NCI-H1694 (cell line): ENCODE measurements at places on chromosomes 5 and 9.
A peak's percentile ranks its signal among the peaks of the same experiment; 100 is the strongest.

DNA sequence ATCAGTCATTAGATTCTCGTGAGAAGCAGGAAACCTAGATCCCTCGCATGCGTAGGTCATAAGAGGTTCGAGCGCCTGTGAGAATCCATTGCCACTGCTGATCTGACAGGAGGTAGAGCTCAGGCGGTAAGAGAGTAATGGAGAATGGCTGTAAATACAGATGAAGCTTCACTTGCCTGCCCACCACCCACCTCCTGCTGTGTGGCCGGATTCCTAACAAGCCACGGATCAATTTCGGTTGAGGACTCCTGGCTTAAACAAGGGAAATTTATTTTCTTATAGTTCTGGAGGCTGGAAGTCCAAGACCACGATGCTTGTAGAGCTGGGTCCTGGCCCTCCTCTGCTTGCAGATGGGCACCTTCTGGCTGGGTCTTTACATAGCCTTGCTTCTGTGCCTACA, 200.4 kb downstream of the PCSK5 start:
- DNase-seq: no peak

DNA sequence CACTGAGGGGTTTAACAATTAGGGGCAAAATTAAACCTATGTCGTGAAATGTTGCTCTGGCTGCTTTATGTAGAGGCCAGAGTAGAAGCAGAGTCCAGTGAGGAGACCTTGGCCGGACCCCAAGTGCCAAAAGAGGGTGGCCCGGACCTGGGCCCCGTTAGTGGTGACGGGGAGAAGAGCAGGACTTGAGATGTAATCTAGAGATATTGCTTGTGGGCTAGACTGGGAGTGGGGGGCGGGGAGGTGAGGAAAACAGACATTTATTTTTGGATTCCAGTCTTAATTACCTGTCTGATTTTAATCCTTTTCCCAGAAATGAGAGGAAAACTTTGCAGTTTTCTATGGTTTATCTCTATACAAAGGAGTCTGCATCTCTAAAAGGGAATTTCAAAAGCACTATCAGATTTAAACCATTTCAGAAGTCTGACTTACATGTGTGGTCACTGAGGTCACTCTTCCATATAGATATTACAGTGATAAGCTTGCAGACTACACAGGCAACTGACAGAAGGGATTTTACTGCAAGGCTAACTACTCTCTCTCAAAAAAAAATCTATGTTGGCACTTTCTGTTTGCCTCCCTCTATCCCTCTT, 108.1 kb downstream of the MED27 start:
- no peak for DNase-seq

DNA sequence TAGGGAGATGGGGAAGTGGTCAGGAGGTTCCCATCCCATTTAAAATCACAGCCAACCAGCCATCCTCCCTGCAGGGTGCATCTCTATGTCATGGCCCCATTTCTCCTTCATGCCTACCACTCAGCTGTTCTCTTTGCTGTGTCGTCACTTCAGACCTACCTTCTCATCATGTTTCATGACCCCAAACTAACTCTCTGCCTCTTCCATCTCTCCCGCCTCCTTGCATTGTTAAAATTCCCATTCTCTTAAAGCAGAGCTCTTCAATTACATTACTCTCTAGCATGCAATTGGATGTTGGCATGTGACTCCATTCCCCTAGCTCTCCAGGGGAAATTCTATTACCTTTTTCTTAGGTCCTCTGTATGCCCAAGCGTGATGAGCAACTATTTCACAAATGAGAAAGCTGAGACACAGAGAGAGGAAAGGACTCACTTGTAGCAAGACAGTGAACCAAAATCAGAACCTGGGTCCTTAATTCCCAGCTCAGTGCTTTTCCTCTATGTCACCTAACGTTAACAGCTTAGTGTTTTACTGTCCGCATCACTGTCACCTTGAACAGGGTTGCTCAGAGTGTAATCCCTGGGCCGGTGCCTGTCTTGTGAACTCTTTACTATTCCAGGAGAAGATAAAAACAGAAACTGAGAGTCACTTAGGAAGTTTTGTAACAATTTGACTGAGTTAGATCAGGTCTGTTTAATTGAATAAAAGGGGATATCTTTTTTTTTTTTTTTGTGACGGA, 28.1 kb downstream of the PDE6A start:
- no peak for DNase-seq

DNA sequence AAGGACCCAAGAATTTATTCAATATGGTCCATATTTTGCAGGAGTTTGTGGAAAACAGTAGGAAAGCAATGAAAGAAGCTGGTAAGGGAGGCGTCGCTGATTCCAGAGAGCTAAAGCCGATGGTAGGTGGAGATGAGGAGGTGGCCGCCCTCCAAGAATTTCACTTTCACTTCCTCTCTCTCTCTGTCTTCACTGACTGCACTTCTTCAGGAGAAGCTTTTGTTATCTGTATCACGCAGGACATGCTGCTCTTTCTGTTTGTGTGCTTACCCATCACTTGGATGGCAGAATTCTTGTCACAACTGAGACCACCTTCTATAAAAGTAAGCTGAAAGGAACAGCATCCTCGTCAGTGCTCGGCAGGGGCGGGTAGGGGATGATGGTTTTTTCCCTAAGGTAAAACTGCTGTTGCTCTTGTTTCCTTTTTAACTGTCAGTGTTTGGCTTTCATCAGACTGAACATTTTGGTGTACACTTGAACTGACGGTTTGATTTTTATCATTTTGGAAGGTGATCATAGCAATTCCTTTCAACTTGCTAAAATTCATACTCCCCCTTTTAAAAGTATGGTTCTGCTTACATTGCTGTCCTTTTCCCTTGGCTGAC, 62.4 kb upstream of the FSD1L start:
- no peak for DNase-seq

DNA sequence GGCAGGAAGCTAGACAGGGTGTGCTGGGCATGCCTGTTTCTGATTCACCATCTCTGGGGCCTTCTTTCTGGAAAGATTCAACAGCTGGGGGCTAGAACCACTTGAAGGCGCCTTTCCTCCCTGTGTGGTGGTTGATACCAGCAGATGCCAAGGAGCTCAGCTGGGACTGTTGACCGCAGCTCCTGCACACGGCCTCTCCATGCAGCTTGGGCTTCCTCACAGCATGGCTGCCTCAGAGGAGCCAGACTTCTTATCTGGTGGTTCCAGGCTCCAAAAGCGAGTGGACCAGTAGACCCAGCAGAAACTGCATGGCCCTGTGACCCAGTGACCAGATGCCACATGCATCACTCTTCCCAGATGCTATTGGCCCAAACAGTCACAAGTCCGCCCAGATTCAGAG, 74.7 kb upstream of the COL5A1 start:
- DNase-seq: no peak

- DNase-seq: no peak
Observed at GRCh38 chr5:49953-50544, 41.9 kb upstream of the PLEKHG4B start.

DNA sequence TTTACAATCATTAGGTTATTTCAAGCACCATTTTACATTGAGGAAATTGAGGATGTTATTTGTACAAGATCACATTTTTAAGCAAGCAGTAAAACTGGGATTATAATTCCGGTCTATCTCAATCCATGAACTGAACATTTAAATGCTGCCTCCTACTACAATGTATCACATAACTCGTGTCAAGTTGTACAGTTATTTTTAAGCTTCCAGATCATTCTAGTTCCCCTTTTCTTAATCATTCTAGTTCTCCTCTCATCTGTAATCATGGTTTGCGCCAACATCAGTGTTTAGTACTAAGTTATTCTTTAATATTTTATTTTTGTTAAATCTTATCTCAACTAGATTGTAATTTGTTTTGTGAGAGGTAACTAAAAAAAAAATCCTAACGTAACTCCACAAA, 2.4 kb upstream of the UHRF2 start:
- DNase-seq: no peak

DNA sequence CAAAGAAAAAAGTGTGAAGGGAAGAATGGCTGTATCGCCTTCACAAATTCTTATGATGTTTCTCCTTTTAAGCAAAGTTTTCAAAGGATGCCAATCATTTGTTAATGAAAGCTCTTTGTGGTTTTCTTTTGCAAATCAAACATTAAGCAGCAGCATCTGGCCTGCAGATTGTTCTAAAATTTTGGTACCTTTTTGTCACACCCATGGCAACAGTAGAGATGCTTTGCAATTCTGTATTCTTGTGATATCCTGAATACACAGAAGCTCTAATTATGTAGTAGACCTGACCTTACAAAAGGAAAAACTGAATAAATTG, 79.8 kb downstream of the CDO1 start:
- DNase-seq: no peak

- DNase-seq: peak; percentile 50
Observed at GRCh38 chr9:135273008-135273407, 185.5 kb downstream of the OLFM1 start.

DNA sequence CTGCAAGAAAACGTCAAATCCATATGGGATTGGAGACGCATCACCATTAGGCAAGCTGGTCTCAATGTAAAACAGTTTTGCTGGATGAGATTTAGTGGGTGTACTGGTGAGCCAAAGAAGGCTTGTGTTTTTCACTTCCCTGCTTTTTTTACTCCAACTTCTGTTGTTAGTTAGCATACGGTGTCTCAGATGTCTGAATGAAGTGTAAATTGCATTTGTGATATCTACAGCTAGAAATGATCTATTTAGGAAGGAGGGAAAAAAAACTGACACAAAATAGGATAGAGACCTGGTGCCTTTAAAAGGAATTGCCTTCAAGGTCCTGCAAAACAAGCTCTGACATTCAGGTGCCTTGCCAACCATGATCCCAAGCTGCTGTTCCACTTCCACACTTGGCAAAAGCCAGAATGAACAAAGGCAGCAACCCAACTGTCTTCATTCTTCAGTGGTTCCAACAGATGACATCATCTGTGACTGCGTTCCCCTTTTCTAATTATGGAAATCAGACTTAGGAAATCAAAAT, 104.2 kb upstream of the RAI14 start:
- no peak for DNase-seq

GRCh38 chr5:94389515-94389899, 228.9 kb downstream of the KIAA0825 start:
- no peak for DNase-seq

DNA sequence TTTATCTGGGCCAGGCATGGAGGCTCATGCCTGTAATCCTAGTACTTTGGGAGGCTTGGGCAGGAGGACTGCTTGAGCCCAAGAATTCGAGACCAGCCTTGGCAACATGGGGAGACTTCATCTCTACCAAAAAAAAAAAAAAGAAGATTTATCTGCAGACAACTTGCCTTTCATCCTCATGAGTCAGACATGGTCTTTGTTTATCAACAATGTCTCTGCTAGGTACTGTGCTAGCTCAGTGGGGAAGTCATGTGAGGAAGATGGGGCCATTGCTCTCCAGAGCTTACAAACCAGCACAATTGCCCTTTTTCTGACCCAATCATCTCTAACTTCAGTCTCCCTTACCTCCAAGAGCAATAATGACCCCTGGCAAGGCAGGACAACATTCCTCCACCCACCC, 1.6 kb downstream of the URM1 start:
- no peak for DNase-seq

- DNase-seq: no peak
Observed at GRCh38 chr5:43469671-43470391, 13.8 kb downstream of the TMEM267 start.

DNA sequence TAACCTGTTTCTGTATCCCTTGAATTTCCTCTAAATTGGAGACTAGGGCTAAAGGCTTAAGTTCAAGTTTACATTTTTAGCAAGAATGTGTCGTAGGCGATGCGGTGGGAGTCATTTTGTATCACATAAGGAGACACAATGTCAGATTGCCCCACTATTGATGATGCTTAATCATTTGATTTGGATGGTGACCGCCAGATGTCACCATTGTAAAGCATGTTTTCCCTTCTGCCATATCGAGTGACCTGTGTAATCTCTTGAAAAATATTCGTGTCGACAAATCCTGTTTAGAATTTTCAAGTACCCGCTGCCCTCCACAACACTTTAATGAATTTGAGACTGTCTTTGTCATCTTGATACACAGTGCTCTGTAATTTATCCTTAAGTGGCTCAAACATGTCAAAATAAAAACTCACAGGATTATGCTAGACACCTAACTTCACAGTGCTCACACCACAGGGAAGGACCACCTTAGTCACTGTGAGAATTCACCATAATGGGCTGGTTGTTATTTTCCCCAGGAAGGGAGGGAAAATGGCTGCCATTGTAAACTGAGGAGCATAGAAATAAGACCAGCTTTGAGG, 34.5 kb upstream of the SLC46A2 start:
- DNase-seq: peak; percentile 38

DNA sequence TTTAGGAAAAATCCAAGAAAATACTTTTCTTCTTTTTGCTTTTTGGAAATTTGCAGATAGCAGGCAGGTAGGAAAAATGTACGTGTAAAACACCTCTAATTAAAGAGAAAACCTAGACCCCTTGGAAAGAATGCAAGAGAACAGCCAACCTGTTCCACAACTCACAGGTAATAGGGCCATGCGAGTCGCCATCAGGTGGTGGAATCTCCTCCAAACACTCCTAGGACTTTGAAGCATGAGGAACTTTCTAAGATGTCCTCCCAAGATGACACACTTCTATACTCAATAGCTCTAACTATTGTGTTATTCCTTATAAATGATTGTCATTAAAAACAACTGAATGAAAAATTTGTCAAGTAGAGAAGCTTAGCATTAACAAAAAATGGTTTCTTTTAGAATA, 174.0 kb downstream of the TMC1 start:
- DNase-seq: no peak

DNA sequence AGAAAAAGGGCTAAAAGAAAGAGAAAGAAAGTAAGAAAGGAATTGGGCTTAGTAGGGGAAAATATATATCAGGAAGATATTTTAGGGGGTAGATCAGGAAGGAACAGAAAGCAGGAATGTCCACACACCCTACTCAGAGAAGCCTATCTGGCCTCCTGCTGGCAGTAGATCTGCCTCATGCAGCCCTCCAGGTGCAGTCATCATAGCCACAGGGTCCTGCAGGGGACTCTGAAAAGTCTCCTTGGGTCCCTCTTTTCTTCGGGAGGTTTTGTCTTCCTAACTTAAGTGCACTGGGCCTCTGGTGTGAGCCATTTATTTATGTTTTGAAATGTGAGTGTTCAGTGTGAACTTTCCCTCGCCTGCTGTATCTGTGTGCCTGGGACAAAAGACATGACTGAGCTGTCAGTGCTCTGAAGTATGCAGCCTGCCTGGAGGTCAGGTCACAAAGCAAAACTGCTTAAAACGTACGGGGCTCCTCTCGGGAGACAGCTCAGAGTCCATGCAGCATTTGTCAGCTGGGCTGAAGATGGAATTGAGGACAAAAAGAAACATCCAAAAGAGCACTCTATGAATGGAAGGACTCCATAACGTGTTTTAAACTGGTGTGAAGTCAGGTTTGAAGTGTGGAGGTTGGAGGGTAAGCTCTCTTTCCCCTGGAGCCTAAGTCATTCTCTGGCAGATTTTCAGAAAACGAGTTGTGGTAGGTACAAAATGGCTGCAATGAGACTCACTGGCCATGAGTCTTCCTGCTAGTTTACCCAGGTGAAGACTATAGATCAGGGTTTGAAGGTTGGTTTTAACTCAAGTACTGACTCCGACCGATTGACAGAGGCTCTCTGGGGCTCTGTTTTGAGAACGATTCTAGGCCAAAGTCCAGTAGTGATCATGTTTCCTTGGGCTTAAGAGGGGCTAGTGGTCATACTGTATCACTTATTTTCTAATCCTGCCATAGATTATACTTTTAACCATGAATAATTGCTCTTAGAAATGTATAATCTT, 151.8 kb upstream of the GDNF start:
- DNase-seq: no peak
